ENCODE measurements at places on chromosomes 2 and 18.
A peak's percentile ranks its signal among the peaks of the same experiment; 100 is the strongest.

DNA sequence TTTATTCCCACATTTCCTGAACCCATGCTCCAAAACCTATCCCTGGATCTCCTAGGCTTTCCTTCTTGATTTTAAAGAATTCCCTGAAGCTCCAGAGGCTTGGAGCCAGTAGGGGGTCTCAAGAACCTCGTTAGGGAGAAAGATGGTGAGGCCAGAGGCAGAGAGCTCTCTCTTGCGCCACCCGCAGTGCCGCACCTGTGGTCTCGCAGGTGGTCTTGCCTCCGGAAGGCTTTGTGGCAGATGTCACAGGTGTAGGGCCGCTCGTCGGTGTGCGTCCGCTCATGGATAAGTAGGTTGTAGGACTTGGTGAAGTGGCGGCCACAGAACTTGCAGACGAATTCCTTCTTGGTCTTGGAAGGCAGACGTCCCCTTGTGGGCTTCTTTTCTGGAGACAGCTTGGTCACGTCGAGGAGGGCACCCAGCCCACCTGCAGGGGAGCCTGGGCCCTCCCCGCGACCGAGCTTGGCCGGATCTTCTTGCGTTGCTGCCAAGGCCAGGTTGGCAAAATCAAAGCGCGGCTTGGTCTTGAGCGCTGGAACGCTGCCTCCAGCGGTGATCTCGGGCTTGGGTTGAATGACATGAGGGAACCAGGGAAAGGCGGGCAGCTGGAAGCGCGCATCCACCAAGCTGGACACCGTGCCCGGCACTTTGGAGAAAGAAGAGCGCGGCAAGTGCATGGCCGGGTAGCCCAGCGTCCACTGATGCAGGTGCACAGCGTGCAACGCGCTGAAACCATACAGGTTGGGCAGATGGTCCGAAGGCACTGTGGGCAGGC is 5.3 kb downstream of the OSR1 start:
- no peak for DNase-seq

DNA sequence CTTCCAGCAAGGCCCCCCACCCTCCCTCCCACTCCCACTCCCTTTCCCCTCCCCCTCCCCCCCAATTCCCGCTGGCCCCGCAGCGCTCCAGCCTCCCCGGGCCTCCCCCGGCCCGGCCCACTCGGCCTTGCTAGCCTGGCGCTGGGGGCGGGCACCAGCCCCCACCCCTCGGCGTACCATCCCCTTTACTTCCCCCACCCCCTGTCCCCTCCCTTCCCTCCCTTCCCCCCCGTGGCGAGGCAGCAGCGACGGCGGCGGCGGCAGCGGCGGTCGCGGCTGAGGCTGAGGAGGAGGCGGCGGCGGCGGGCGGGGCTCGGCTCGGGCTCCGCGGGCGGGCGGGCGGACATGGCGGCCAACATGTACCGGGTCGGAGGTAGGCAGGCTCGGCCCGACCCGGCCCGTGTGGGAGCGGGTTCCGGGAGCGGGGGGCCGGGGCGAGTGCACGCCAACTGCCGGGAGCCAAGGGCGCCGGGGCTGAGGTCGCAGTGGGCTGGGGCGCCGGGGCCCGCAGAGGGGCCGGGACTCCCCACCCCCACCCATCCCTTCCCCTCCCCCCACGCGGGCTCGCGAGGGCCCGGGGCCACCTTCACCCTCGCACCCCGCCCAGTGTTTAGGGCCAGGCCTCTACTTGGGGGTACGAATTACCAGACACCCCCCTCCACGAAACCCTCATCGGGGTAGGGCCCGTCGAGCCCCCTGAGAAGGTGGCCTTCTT is at the start of gene MTA3:
Gene MTA3, plus strand, starts transcription at position 232 of the 715 bp plus-strand sequence. Its CDS starts 114 bp downstream, at position 346.
- DNase-seq = peak; percentile 51

DNA sequence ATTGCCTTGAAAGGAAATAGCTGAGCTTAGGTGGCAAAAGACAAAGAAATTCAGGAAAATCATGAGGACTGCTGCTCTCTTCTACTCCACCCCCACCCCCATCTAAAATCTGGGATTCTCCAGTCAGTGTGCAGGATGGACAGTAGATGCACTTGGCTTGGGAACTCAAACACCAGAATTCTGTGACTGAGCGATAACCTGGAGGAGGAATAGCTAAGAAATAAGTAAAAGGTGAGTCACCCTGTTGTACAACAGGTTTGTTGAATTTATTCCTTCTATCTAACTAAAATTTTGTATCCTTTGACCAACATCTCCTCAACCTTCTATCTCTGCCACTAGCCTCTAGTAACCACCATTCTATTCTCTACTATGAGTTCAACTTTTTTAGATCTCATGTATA is 1029.9 kb upstream of the ACVR2A start:
- no peak for DNase-seq

- DNase-seq = no peak
These were observed 2.4 kb downstream of the ITGA4 start for GRCh38 chr2:181459621-181460021.

GRCh38 chr18:76363436-76364120 is 131.5 kb downstream of the ZNF516 start:
- no peak for DNase-seq

DNA sequence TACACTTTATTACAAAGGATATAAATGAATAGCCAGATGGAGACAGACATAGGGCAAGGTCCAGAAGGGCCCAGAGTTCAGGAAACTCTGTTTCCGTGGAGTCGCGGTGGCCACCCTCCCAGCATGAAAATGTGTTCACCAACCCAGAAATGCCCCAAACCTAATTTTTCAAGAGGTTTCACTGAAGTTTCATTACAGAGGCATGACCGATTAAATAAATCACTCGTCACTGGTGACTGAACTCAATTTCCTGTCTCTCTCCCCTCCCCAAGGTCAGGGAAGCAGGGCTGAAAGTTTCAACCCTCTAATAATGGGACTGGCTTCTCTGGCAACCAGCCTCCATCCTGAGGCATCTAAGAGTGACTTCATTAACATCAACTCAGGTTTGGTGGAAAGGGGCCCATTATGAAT is 22.4 kb downstream of the USP40 start:
- no peak for DNase-seq

DNA sequence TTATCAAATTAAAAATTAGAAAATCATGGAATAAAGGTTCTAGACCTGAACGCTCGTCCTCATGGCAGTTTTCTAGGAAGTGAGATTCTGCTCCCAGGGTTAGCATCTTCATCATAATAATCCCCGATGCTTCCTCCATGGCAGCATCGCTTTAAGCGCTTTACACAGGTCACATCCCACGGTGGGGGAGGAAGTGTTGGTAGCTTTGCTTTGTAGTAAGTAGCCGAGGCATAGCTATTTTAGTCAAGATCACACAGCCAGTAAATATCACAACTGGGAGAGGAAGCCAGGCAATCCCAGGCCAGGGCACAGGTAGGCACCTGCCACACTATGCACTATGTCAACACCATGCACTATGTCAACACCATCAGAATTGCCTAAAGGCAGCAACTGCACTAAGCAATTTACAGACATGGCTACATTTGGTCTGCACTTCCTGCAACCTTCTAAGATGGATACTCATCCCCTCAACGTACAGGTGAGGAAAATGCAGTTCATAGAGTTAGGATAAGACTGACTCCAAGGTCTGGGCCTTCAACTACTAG is 205.5 kb downstream of the FBXO15 start:
- DNase-seq = no peak

GRCh38 chr2:231905026-231905425 is 21.2 kb downstream of the NPPC start:
- no peak for DNase-seq

- DNase-seq = no peak
These were observed 164.4 kb upstream of the SKOR2 start for GRCh38 chr18:47415881-47416280.

GRCh38 chr2:231781798-231782726 is 980 bp upstream of the PDE6D start:
- no peak for DNase-seq

- no peak for DNase-seq
These were observed 9.7 kb downstream of the CAMKMT start for GRCh38 chr2:44371445-44371844.

GRCh38 chr2:1282552-1282951 is 130.7 kb upstream of the TPO start:
- DNase-seq = no peak

- DNase-seq = no peak
These were observed 25.4 kb downstream of the TBC1D8 start for GRCh38 chr2:101125808-101126207.

DNA sequence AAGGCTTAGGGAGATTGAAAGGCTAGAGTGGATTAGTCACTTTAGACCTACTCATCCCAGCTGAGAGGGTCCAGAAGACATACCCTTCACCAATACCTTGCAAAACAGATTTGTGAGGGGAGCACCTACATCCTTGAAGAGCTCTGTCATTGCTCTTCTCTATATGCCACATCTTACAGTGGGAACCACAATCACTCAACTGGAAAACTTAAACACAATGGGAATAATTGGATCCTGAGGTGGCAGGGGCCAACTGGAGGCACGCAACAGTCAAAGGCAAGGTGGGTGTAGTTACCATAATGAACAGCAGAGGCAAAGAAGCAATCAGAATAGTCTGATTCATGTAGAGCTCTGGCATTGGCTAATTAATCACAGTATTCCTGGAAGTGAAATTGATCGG is 35.4 kb downstream of the PDE1A start:
- DNase-seq = no peak

DNA sequence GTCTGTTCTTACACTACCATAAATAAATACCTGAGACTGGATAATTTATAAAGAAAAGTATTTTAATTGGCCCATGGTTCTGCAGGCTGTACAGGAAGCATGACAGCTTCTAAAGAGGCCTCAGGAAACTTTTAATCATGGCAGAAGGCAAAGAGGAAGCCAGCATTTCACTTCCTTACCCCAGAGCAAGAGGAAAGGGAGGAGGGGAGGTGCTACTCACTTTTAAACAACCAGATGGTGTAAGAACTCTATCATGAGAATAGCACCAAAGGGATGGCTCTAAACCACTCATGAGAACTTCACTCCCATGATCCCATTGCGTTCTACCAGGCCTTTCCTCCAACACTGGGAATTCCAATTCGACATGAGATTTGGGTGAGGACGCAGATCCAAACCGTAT is 344.4 kb upstream of the SLC39A10 start:
- no peak for DNase-seq

- DNase-seq = no peak
These were observed 104.3 kb downstream of the PRKCE start for GRCh38 chr2:45755585-45756335.

DNA sequence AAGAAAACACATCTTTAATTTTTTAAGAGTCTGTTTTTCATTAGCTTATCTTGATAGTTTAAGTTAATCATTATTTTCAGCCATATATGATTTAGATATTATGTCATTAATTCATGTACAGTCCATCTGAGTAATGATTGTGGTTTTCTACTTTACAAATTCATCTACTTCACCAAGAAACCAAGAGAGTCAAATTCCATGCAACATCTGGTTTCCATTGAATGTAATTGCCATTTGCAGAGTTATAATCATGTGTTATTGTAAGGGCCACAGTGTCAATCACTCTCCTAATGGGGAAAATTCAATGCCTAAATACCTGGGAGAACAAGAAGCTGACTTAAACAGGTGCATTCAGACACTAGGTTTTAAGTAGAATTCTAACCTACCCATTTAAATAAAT is 217.2 kb upstream of the OSR1 start:
- no peak for DNase-seq

- DNase-seq = no peak
These were observed 126.9 kb upstream of the CTAGE1 start for GRCh38 chr18:22544626-22545025.

GRCh38 chr2:46469116-46469515 is 10.2 kb upstream of the TMEM247 start:
- DNase-seq = no peak

DNA sequence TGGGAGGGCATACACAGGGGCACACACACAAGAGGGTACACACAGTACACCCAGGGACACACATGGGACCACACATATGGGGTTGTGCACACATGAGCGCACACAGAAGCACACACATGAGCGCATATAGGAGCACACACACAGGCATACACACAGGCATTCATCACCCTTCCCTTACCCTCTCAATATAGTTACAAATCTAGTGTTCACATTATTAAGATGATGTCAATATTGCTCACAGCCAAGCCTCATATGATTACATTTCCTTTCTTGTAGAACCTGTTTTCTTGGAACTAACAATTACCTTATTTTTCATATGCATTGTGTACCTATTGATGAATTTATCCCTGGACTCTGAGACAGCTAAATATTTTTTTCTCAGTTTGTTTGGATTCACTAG is 156.7 kb downstream of the FHOD3 start:
- no peak for DNase-seq

GRCh38 chr2:74576863-74577229 is 22.3 kb downstream of the DOK1 start:
- DNase-seq = no peak

DNA sequence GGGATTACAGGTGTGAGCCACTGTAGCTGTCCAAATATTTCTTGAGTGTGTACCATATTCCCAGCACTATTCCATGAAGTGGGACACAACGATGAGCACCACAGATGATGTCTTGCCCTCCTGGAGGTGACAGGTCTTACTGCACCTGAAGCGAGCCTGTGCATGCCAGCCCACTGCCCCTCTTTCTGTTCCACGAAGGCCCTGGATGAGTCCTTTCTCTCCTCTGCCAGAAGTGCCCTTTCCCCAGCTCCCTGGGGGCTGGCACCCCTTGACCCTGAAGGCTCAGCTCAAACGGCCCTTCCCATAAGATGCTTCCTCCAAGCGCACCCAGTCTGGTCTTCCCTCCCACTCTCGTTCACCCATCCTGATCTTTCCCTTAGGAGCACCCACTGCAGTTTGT is 5.5 kb downstream of the ATP6V1B1 start:
- no peak for DNase-seq

DNA sequence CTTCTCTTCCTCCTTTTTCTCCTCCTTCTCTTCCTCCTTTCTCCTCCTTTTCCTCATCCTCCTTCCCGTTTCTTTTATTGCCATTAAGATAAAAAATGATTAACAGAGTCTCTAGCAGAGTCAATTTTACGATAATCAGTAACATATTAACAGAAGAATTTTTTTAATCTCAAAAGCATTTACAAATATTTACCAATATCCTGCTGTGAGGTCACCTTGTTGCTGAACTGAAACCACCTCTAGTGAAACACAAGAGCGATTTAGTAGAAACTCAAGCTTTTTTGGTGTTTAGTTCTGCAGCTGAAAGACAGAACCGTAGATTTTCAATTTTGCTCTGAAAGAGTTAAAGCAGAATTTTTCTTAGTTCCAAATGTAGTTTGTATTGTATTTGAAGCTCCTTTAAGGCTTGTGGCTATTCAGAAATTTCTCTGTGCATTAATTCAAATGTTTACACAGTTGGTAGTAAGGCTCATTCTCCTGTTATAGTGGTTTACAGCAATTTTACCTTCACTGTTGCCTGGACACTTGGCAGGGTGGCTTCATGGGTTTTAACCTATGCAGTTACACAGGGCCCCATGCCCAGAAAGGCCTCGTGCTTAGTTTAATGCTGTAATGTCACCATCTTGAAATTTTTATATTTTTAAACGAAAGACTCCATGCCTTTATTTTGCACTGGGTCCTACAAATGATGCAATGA is 1106.6 kb upstream of the FAM98A start:
- DNase-seq = no peak
